ENCODE measurements at places on chromosomes 3 and 15.

DNA sequence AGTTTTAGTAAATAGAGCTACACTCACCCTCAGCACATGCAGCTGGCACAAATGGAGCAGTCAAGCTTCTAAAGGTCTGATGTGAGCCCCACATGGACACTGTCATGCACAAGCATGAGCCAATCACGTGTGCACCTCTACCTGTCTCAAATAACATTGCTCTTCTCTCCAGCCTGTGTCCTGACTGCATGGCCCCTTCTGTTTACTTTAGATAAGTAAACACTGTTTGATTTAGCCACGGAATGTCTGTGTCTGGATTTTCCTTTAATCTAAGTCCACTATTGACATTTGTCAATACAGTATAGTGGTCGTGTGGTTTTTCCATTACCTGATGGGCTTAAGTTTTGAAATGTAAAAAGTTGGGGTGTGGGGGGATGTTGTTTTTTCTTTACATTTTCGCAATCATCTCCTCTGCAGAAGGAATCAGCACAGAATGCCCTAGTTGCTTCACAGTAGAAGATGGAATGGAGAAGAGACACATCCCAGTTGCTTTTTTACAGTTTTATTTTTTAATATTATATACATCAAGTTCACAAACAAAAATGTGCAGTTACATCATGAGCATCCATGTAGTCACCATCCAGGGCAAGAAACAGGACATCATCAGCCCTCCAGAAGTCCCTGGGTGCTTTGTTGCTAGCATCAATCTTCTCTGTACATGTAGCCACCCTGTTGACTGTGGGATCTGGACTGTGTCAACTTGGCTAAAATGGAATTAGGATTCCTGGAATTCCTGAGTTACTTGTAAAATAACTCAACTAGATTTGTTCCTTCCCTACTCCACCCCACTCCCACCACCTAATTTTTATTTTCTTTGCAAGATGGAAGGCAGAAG lies 146.1 kb downstream of the UACA start:
- DNase-seq, result no peak

GRCh38 chr15:38335116-38335515 lies 82.5 kb downstream of the SPRED1 start:
- DNase-seq, result no peak

- no peak for DNase-seq
These were observed 6.0 kb downstream of the PRKCI start for GRCh38 chr3:170228093-170228766.

GRCh38 chr3:157174290-157174648 lies 14.3 kb upstream of the CCNL1 start:
- no peak for DNase-seq

DNA sequence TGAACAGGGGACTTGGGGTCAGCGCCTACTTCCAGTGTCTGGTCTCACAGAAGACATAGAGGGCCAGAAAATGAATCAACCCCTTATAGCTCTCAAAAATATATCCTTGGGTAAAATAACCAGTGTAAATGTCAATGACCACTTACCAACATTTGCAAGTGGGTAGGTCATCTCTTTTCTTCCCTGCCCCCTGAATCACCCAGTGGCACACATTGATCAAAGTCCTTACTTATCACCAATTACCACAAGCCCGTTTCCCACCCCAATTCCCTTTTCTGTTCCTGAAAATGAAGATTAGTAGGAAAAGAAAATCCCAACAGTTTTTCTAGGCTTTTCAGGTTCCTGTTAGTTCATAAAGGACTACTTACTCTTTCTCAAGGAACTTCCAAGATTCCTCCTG lies 70.5 kb upstream of the HEG1 start:
- DNase-seq, result no peak

DNA sequence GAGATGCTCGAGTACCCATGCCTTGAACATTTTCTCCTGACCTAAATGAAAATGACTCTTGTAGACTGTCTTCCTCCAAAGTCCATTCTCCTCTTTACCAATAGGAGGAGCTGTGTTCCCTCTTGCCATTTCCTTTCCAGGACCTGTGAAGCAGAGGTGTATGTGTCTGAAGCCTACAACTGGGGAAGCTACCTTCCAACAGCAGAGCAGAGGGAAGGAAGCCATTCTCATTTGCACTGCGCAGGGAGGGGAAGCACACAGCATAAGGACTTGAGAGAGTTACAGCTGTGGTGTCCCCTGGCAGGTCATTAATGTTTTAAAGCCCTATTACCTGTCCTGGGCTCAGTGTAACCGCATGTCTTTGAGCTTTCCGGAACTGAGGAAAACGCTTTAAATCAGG lies 38.7 kb downstream of the HSPBAP1 start:
- DNase-seq, result no peak

- no peak for DNase-seq
These were observed 775.0 kb downstream of the SQOR start for GRCh38 chr15:46409841-46410301.

DNA sequence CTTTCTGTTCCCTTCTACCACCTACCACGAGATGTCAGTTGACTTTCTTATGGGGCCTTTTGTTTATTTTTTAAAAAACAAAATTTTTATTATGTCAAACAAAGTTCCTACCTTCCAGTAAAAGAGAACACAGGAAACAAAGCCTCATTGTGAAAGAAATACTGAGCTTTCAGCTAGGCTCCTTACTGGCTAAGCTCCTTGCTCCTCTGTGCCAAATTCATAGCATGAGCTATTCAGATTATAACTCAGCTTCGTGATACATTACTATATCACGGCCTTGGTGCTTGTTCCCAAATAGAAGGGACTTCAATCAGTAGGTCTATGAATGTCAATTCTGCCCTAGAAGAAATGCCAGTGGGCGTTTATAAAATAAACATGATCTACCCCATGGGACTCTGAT lies 145.8 kb upstream of the CHRM5 start:
- DNase-seq, result no peak

DNA sequence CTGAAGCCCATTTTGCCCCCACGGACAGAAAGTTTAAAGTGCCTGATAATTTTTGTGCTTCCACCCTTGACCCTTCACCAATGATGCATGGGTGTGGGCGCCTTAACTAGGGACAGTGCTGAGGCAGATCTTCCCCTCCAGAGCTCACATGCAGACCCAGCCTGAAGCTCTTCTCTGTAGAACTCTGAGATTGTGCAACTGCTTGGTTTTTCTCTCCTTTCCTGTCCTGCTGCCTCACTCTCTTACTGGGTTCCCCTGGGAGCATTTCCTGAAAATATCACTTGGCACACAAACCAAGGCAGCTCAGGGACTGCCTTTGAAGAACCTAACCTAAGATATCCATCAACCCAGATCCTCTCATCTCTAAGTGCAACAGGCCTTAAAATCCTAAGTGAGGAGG lies 220.3 kb upstream of the STT3B start:
- DNase-seq, result no peak

GRCh38 chr3:142680710-142681109 lies 43.1 kb upstream of the TRPC1 start:
- DNase-seq, result no peak

DNA sequence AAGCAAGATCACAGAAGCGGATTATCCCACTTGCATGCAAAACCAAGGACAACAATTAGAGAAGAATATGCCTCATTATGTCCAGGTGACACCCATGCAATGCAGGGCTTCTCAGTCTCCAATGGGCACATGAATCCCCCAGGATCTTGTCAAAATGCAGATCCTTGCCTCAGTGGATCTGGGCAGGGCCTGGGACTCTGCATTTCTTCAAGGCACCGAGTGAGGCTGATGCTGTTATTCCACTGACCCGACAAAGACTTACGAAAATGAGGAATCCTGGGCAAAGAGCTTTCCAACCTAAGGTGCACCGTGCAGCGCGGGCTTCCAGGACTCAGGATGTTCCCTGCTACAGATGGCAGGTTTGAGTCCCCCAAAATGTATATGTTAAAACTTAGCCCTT lies 99.2 kb downstream of the ATP10A start:
- no peak for DNase-seq

DNA sequence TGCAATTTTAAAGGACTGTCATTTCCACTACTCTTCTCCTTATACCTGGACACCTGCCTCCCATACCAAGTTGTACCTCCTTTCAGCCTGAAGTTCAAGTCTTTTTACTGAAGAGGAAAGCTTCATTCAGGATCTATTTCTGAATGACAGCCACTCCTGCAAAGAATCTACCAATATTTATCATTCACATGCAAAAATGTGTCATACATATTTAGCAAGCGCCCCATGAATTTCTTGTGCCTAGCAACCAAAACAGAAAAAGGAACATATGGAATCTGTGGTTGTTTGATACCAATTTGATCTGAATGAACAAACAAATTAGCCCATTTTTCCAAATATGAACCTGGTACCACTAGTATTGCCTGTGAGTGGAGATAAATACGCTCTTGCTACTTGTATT lies 16.8 kb downstream of the GJD2 start:
- DNase-seq, result no peak

- DNase-seq, result no peak
These were observed 8.1 kb upstream of the SPG21 start for GRCh38 chr15:64997745-64998375.

DNA sequence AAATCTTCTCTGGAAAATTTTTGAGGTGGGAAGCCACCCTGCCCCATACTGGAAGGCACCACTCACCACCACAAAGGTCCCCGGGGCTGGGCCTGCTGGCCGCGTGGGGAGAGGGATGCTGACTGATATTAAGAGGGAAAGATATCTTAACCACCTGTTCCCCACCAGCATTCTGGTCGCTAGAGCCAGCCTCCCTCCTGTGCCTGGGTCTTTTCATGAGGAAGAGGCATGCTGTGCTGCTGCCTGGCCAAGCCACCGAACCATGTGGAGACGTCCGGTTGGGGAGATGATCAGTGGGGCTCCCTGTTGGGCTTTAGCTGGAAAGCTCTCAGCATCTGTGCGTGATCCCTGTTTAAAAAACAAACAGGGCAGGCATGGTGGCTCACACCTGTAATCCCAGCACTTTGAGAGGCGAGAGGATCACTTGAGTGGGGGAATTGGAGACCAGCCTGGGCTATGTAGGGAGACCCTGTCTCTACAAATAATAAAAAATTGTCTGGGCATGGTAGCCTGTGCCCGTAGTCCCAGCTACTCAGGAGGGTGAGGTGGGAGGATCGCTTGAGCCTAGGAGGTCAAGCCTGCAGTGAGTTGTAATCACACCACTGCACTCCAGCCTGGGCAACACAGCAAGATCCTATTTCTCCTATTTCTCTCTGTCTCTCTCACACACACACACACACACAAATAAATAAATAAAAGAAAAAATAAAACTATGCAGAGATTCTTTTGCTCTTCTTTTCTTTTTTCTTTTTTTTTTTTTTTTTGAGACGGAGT lies 1.0 kb downstream of the KLHL18 start:
- no peak for DNase-seq

GRCh38 chr15:27448986-27449385 lies 478.0 kb downstream of the GABRG3 start:
- no peak for DNase-seq

DNA sequence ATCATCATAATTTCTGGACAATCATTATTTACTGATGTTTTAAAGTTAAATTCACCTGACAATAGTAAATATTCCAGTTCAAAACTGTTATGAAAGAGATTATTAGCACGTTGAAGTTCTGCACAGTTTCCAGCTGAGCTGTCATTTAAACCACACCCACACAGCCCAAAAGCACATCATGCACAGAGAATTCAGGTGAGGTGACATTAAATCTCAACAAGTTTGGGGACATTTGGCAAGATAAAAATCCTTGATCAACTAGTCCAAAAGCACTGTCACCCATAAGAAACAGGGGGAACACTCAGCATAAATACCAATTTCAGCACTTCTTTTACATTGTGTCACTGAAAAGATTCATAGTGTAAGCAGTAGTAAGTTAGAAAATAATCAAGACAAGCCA lies 6.9 kb downstream of the NCEH1 start:
- no peak for DNase-seq

DNA sequence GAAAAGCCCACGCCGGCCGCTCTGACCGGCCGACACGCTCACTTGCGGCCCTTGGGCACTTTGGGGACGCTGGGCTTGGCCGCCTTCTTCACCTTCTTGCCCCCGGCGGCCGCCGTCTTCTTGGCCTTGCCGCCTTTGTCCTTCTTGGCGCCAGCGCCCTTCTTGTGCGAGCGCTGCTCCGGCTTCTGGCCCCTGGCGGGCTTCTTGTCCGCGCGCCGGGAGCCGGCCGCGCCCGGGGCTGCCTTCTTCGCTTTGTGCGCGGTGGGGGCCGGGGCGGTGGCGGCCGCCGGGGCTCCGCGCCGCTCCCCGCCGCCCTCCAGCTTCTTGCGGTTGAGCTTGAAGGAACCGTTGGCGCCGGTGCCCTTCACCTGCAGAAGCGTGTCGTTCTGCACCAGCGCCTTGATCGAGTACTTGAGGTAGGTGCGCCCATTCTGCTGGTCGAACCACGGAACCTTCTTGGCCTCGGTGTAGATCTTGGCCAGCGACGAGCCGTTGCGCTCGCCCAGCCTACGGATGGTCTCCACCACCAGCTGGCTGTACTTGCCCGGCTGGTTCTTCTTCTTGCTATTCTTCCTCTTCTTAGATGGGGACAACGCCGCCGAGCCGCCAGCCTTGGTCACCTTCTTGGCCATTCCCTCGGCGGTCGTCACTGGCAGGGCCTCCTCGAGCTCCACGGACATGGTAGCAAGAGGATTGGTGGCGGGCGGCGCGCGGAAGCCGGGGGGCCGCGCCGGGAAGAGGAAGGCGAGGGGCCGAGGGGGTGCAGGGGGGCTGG lies 36.7 kb downstream of the HMCES start:
- DNase-seq, result no peak

- no peak for DNase-seq
These were observed 101.9 kb downstream of the CHDH start for GRCh38 chr3:53744351-53744750.

- no peak for DNase-seq
These were observed 107.7 kb downstream of the ETFA start for GRCh38 chr15:76203346-76204108.

DNA sequence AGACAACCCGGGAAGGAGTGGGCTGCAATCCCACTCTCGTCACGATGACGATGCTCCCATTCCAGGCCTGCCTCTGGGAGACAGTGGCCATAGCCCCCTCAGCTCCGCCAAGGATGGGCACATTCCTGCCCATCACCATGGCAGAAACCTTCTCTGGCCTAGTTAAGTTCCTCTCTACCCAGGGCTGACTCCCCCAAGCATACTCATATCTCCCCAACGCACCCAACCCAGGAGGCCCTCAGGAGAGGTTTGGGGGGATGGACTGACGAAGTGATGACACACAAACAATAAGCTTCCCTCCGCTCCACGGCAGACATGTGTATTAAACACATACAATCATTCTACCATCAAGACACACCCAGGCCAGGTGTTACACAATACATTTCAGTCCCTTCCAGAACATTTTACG lies 60.1 kb downstream of the VGLL4 start:
- no peak for DNase-seq

DNA sequence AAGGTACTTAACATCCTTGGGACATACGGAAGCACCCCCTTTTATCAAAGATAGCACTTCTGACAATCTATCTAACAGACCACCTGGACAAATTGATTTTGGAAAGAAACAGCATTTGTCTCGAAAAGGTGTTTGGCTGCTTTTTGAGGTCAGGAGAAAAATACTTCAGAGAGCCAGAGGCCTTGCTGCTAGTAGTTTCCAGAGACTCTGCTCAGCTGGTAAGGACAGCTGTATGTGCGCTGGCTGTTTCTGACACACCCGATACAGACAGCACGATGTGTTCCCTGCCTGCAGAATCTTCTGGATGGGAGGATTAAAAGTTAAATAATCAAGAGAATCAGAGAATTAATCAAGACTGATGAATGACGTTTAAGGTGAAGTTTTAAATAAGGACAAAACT lies 15.6 kb upstream of the GYG1 start:
- no peak for DNase-seq

GRCh38 chr3:12755754-12756153 lies 3.3 kb downstream of the TMEM40 start:
- DNase-seq, result no peak

GRCh38 chr3:54939557-54940300 lies 11.9 kb upstream of the LRTM1 start:
- no peak for DNase-seq

Measured in activated CD8-positive, alpha-beta memory T cell treated with anti-CD3 and anti-CD28 coated beads for 1 hour (primary cell).